ENCODE measurements at places on chromosomes 11 and 22. TPM values are rescaled to one million over a fixed set of nuclear protein-coding genes. Genes with fewer than 3 reads are reported as not detected.

GRCh38 chr11:78536933-78537332, 37.7 kb downstream of the NARS2 start:
- no peaks in the 10 kb centered on the region for H3K27me3 ChIP-seq
- no peaks in the 10 kb centered on the region for H3K36me3 ChIP-seq
- H3K4me1 ChIP-seq = no peaks in the 10 kb centered on the region
- H3K4me3 ChIP-seq = no peak overlapping the region

- H3K4me3 ChIP-seq = no peak overlapping the region
- H3K27ac ChIP-seq = no peak overlapping the region
- no peaks in the 10 kb centered on the region for H3K4me1 ChIP-seq
- H3K36me3 ChIP-seq = no peaks in the 10 kb centered on the region
- no peak for DNase-seq
- H3K27me3 ChIP-seq = no peaks in the 10 kb centered on the region
These were observed 27.9 kb upstream of the SLC36A4 start for GRCh38 chr11:93225662-93226061.

DNA sequence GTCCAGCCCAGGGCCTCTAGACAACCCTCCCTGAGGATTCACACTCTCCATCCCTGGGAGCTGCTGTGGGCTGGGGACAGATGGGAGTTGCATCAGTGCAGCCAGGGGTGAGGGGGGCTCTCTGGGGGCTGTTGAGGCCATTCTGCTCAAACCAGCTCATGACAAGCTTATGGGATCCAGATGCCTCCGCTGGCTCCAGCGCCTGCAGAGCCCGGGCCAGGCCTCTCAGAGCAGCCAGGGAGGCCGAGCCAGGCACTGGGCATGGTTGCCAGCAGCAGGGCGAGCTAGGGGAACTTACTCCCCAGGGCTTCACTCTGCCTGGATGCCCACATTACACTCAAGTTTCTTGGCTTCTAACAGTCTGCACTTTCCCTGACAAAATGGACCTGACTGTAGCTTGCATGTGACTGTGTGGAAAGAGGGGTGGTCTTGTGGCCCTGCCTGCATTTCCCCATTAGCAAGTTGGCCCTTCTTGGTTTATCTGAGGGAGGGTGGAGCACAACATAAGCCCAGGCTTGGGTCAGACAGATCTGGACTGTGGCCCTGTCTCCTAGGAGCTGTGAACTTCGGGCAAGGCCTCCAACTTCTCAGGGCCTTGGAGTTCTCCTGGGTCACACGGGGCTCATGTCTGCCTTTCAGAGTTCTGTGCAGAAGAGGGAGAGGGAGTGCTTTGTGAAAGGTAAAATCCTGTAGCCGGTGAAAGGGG, 34.5 kb upstream of the CYB5R3 start:
- peak overlapping the region; percentile 96 for H3K27ac ChIP-seq
- DNase-seq = peak; percentile 96
- H3K4me3 ChIP-seq = no peak overlapping the region
- H3K27me3 ChIP-seq = no peaks in the 10 kb centered on the region
- H3K4me1 ChIP-seq = peaks cover 79% of the 10 kb centered on the region

DNA sequence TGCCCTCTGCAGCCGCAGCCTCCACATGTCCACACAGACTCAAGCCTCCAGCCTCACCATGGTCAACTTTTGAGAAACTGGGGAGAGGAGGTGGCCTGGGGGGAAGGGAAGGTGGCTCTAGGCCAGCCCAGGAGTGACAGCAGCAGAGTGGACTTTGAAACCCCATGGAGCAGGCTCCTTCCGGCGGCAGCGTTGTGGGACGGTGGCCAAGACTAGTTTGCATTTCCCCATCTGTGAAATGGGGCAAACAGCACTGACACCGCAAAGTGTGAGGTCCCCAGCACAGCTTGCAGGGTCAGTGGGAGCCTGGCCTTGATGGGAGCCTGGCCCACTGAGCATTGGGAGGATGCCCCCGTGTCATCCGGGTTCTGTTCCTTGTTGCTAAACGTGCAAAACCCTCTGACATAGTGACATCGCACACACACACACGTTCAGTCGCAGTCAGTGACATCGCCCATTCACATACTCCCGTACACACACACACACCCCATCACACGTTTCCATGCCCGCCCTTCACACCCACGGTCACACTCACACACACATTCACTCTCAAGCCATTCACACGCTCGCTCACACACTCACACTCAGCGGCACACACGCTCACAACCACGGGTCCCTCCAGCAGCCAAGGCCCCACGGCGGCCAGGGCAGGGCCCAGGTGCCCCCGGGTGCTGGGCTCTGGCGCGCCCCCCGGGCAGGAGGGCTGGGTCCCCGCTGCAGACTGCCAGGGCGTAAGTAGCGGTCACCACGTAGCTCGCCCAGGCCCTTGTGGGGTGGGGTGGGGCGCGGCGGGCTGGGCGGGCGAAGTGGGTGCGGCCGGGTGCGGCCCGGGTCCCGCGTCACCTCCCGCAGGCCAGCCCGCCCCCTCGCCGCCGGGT, 585 bp downstream of the CYB5R3 start:
- no peak for DNase-seq
- peak overlapping the region; percentile 96 for H3K27ac ChIP-seq
- H3K4me1 ChIP-seq = no peaks in the 10 kb centered on the region
- no peaks in the 10 kb centered on the region for H3K27me3 ChIP-seq
- H3K36me3 ChIP-seq = no peaks in the 10 kb centered on the region

DNA sequence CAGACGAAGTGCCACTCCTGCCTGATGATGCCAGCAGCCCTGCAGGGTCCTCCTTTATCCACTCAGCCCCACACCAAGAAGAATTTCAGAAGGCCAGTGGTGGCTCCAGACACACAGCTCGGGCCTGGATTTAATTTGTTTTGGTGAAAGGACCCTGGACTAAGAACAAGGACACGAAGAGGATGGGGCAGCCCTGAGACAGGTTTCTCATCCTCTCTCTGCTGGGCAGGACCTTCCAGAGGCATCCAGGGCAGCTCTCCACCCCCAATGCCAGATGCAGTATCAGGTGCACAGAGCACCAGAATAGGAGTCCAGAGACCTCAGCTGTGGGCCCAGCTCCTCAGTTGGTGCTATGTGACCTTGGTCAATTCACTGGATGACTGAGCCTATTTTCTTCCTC, 72.0 kb downstream of the TRIM29 start:
- no peak for DNase-seq
- no peak overlapping the region for H3K27ac ChIP-seq
- peaks cover 8% of the 10 kb centered on the region for H3K4me1 ChIP-seq
- no peak overlapping the region for H3K4me3 ChIP-seq

DNA sequence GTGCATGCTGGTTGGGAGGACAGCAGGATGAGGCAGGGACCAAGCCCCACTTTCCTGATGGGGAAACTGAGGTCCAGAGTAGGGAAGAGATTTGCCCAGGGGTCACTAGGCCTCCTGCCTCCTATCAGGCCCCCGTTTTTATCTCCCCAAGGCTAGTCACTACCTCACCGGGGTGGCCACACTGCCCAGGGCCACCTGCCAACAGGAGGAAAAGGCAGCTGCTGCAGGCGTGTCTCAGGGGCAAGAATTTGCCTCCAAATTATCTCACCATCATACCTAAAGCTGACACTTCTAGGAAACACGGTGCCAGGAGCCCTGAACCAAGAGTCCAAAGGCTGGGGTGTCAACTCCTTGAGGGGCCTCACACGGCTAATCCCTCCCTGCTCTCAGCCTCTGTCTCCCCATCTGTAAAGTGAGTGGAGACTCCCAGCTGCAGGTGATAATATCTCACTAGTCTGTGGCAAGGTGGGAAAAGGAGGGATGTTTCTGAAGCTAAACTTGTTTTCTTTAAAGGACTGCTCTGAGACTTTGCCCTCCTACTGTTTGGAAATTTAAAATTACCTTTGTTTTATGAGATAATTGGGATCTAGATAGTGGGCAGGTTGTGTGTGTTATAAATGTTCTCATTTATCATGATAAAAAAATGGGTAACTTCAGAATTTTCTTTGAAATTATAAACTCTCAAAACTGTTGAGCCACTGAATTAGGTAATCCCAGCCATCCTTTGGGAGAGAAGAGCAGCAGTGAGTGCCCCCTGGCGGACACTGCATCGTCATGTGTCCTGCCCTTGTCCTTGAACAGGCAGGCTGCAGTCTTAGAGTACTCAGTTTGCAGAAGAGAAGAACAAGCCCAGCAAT, 60.0 kb downstream of the MYO7A start:
- no peak overlapping the region for H3K4me3 ChIP-seq
- H3K27ac ChIP-seq = no peak overlapping the region
- peak; percentile 83 for DNase-seq

GRCh38 chr11:121586750-121587149, 134.0 kb upstream of the SORL1-AS1 start:
- H3K27ac ChIP-seq = no peak overlapping the region
- H3K36me3 ChIP-seq = peaks cover 33% of the 10 kb centered on the region
- no peak for DNase-seq

DNA sequence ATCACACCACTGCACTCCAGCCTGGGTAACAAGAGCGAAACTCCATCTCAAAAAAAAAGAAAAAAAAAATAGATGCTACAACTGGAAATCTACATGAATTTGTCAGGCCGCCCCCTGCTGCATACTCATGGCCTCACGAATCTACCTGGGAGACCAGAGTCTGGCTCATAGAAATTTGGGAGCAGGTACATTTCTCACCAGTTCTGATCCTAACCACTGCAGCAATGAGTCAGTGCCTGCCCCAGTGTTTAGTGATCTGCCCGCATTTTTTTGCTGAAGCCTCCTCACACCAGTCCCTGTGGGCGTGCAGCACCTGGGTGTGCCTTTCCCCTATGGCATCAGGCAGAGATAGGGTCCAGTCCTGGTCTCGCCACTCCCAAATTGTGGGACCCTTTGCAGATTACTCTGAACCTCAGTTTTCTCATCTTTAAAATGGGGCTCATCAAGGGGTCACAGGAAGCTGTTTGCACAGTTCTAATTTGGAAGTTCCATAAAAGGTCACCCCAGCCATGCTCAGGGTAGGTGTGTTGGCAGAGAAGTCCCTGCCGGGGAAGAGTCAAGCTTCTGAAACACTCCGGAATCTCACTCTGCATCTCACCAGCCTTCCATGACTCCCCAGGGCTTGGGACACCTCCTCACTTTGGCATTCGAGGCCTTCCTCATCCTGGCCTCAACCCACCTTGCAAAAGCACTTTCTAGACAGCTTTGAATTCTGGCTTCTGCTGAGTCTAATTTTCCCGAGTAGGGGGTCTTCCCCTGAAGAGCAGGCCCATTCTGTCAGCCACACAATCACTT, 39.3 kb upstream of the LINC01488 start:
- no peak overlapping the region for H3K4me3 ChIP-seq
- peak overlapping the region; percentile 81 for H3K27ac ChIP-seq

DNA sequence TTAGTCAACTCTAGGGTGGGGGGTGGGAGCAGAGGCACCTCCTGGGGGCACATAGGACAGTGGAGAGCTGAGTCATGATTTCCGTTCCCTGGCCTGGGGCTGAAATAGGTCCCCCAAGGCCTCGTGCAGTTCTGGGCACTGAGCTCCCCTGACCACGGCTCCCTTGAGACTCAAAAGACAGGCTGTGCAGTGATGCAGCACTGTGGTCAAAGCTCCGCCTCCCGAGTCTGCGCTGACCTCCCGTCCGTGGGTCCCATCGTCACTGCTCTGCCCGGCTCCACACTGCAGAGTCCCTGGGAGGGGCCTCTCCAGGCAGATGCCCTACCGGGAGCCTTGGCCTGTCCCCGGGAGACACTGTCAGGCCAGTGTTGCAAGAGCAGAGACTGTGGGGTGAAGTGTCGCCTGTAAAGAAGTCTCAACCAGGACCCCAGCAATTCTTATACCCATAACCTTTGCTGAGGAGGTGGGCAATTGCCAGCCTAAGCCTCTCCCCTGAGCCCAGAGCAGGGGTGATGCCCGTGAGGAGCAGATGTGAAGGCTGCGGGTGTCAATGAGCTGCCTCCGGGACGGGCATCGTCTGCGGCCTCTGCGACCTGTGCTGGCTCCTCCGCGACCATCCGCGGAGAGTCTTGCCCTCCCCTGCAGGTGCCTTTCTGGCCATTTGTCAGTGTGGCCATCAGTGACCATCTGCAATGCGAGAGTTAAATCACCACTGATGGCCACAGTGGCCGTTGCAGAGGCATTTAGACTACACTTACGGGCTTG, 877.3 kb downstream of the BRD1 start:
- DNase-seq = peak; percentile 58
- no peaks in the 10 kb centered on the region for H3K4me1 ChIP-seq
- no peaks in the 10 kb centered on the region for H3K27me3 ChIP-seq
- H3K27ac ChIP-seq = no peak overlapping the region
- no peaks in the 10 kb centered on the region for H3K36me3 ChIP-seq
- no peak overlapping the region for H3K4me3 ChIP-seq

- DNase-seq = peak; percentile 36
- no peak overlapping the region for H3K4me3 ChIP-seq
- peaks cover 3% of the 10 kb centered on the region for H3K27me3 ChIP-seq
These were observed 92.9 kb downstream of the RPS6KA4 start for GRCh38 chr11:64451856-64452255.

- H3K4me3 ChIP-seq = no peak overlapping the region
- no peak for DNase-seq
- peaks cover 26% of the 10 kb centered on the region for H3K27me3 ChIP-seq
- no peaks in the 10 kb centered on the region for H3K36me3 ChIP-seq
- H3K4me1 ChIP-seq = no peaks in the 10 kb centered on the region
These were observed 12.8 kb downstream of the MAPK8IP2 start for GRCh38 chr22:50613291-50613981.

GRCh38 chr11:17314232-17314547, 37.4 kb upstream of the NCR3LG1 start:
- H3K4me1 ChIP-seq = no peaks in the 10 kb centered on the region
- H3K36me3 ChIP-seq = peaks cover 8% of the 10 kb centered on the region
- no peaks in the 10 kb centered on the region for H3K27me3 ChIP-seq
- no peak overlapping the region for H3K4me3 ChIP-seq
- DNase-seq = no peak

DNA sequence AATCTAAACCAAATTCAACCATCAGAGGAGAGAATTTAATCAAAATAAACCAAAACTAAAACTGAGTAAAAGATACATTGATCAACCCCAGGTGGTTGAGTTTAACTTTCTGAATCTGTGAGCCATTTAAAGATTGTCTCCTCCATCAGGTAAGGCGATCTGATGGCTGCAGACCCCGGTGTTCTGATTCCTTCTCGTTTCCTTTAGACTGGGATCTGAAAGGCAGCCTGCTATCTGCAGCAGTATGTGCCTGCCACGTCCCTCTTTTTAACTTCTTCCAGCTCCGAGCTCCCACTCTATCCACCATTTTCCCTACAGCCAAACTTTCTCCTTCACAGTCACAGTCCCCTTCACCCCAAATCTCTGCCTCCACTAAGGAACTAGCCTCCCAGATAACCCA, 66.1 kb upstream of the ARHGAP32 start:
- H3K36me3 ChIP-seq = no peaks in the 10 kb centered on the region
- H3K4me3 ChIP-seq = no peak overlapping the region

- H3K27me3 ChIP-seq = no peaks in the 10 kb centered on the region
- H3K27ac ChIP-seq = no peak overlapping the region
- H3K4me3 ChIP-seq = no peak overlapping the region
- peaks cover 21% of the 10 kb centered on the region for H3K4me1 ChIP-seq
- DNase-seq = no peak
These were observed 38.4 kb downstream of the ZC3H12C start for GRCh38 chr11:110131386-110132123.

- peaks cover 6% of the 10 kb centered on the region for H3K36me3 ChIP-seq
- no peak for DNase-seq
- H3K27me3 ChIP-seq = no peaks in the 10 kb centered on the region
- no peak overlapping the region for H3K4me3 ChIP-seq
- H3K4me1 ChIP-seq = peaks cover 7% of the 10 kb centered on the region
- no peak overlapping the region for H3K27ac ChIP-seq
These were observed 41.9 kb downstream of the TOLLIP start for GRCh38 chr11:1267441-1268100.

Gene TPBGL
- total RNA-seq = 0.36 TPM

Gene TEX12
- not detected for total RNA-seq

Gene SNX19
- 124 TPM for total RNA-seq

Gene GALNT18
- total RNA-seq = 34.9 TPM

Gene THY1
- 59.8 TPM for total RNA-seq

Gene ANGPTL5
- total RNA-seq = not detected

Gene OR4A16
- not detected for total RNA-seq

Data from sigmoid colon (tissue), 7 donors.